ENCODE measurements at places on chromosomes 3 and 15.
A peak's percentile ranks its signal among the peaks of the same experiment; 100 is the strongest.

DNA sequence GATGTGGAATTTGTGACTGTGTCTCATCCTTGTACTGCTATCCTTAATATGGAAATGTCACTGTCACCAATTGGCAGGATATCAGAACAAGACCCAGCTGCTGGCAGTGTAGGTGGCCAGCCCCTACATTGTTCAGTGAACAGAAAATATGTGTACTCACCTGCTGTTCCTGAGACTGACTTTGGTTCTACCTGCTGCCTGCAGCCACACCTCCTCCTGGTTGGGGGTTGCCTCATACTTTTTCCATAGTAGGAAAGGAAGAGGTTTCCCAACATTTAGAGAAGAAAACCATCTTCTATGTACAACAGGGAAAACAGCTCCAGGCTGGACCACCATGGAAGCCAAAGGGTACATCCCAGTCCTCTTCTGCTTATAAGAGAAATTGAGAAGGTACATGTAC lies 35.9 kb downstream of the SLC12A1 start:
- DNase-seq, result no peak

DNA sequence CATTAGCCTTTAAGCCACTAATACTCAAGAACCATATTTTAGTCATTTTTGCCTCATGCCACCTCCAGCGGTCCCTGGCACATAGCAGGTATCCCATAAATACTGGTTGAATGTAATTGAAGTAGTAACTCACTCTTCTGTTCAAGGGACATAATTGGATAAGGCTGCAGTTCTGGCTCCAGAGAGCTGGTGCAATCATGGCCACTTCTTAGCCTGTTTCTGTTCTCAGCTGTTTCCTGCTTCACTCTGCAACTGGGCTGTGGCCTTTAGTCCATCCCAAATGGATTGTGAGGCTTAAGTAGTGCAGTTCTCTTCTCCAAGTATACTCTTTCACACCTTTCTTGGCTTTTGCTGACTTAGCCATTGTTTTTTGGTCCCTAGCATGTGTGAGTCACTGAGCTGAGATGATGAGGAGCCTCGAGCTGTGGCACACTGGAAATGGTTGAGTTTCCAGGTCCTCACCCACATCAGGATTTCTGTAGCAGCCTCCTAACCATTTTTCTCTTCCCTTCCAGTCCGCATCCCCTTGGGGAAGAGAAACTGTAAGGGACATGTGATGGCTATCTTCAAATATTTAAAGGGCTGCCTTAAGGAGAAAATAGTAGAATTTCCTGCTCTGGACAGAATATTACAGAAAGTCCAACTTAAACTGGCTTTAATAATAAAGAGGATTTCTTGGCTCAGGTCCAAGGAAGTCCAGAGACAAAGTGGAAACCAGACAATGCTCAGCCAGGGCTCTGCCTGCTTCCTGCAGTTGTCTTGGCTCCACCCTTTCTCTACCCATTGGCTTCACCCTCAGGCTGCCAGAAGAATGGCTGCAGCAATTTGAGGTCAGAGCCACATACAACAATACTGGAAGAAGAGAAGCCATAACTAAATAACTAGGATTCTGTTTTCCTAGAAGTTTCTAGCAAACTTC lies 305.4 kb upstream of the ROPN1 start:
- no peak for DNase-seq

- no peak for DNase-seq
Observed at GRCh38 chr3:129745253-129745652, 138.8 kb upstream of the PLXND1 start.

DNA sequence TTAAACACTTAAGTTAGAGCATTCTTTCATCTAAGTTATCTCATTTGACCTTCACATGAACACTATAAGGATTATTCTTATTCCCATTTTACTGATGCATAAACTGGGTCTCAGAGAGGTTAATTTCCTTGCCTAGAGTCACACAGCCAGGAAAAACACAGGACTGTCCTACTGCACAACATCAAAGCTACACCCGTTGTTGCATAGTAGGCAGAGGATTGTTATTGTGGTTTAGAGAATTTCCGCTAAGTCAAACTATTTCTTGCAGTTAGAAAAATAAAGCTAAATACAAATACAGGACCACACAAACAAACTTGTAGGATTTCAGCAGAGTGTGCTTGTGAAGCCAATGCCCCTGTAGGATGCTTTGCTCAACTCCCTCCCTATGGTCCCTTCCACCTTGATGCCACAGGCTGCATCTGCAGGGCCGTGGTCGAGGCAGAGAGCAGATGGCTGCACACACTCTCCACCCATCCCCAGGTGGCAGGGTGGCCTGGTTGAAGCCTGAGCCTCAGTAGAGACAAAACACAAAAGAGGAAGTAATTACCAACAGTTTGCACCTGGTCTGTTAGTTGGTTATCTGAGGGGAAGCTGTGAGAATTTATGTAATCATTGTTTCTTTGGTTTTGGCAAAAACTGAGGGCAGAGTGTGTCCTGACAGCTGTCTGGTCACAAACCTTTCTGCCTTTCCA lies 41.1 kb upstream of the SKOR1 start:
- DNase-seq, result peak; percentile 38

- no peak for DNase-seq
Observed at GRCh38 chr3:72368331-72368975, 479.8 kb downstream of the SHQ1 start.

GRCh38 chr15:44397869-44398268 lies 29.6 kb upstream of the CTDSPL2 start:
- no peak for DNase-seq

- no peak for DNase-seq
Observed at GRCh38 chr3:197520311-197521276, 35.2 kb downstream of the BDH1 start.

DNA sequence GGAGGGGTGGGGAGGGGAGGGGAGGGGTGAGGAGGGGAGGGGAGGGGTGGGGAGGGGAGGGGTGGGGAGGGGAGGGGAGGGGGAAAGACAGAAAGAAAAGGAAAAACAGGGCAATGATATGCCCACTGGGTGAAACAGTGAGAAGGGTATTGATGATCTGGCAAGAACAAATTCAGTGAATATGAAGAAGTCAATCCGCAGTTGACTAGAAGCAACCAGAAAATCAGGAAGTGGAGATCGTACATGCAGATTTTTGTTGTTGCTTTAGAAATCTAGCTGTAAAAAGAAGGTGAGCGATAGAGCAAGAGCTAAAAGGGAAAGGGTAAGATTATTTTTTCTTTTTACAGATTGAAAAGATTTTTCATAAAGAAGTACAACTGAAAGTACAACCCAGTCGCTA lies 47.6 kb upstream of the ARF4 start:
- DNase-seq, result no peak

DNA sequence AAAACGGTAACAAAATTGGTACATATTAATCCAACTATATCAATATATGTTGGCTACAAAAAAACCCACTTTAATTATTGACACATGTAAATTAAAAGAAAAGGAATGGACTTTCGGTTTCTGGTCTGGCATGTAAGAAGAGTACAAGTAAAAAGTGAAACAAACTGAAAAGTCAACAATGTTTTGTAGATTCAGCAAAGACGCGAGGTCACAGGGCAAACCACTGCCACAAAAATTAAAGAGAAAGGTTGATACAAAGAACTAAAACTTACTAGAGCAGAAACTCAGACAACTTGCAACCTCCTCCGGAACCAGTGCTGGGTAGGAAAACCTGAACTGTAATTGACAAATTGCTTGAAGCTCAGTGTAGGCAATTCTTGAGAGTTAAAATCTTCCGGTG lies 110.6 kb upstream of the ARPP21 start:
- no peak for DNase-seq

DNA sequence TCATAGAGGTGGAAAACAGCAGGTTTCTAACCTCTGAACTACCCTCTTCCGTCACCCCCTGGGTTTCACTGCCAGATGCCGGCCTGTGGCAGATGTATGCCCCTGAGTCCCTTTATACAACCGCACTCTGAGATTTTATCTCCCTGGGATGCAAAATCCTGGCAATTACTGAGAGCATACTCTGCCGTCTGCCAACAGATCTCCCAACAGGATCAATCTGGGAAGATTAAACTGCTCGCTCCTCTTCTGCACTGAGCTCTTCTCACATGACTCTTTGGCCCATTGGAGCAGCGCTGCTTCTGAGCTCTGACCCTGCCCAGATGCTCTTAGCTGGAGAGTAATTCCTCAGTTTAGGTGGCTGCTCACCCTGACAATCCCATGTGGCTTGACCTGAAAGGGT lies 133.2 kb downstream of the LIPC start:
- DNase-seq, result no peak

GRCh38 chr15:39054128-39054732 lies 489.6 kb upstream of the RASGRP1 start:
- DNase-seq, result no peak

- no peak for DNase-seq
Observed at GRCh38 chr3:136377508-136377907, 127.4 kb downstream of the PCCB start.

GRCh38 chr3:62131620-62132019 lies 241.7 kb downstream of the FEZF2 start:
- no peak for DNase-seq

DNA sequence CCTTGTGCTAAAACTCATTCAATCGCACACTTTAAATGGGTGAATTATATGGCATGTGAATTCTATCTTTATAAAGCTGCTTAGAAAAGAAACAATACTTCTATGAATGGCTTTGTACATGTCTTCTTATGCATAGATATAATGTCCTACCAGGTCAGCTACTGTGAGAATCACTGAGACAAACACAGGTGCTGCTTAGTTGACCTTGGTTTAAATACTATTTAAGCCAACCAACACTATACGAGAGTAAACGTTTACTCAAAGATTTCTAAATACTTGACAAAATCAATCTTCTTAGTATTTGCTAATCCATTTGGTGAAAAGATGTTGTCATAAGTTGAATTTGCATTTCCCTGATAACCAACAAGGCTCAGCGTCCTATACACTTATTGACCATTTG lies 260.3 kb downstream of the ADAMTS17 start:
- no peak for DNase-seq

DNA sequence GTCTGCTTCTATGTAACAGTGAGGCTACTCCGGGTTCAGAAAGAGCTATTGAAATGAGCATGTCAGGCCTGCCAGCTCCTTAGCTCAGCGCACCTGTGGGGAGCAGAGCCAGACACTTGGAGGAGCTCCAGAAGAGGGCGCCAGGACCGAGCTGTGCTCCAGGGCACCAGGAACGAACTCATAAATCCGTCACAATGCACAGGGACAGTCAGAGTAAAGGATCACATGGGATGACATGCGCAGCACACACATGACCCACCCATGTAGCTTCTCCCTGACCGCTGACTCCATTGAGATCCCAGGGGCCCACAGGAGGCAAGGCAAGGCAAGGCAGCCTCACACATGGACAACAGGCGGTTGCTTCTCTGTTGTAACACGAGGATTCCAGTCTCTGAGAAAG lies 26.0 kb upstream of the GNB5 start:
- DNase-seq, result no peak

DNA sequence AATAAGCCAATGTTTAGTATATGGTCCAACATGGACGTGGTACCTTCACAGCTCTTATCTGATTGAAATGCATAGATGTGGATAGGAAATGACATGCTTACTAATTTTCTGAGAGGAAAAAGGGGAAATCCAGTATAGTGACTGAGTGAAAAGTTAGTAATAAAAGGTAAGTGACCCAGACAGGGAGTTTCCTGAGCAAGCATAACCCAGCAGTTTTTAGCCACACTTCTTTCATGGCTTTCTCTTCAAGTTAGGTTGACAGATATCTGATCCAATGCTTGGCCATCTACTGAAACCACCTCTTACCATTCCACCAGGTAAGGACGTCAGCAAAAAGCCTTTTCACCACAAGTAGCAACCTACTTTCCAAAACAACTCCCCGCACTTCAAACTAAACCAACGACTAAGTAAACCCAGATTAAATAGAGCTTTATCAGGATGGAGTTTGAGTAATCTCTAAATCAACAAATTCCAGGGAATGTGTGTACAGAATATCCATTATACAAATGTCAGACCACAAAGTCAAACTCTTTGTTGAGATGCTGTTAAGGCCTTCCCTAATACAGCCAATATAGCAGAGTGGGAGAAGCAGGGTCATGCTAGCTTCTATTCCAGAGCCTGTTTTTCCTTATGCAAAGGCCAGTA lies 329.7 kb downstream of the RORA start:
- peak; percentile 12 for DNase-seq

- DNase-seq, result no peak
Observed at GRCh38 chr3:46926039-46926438, 48.5 kb downstream of the PTH1R start.

DNA sequence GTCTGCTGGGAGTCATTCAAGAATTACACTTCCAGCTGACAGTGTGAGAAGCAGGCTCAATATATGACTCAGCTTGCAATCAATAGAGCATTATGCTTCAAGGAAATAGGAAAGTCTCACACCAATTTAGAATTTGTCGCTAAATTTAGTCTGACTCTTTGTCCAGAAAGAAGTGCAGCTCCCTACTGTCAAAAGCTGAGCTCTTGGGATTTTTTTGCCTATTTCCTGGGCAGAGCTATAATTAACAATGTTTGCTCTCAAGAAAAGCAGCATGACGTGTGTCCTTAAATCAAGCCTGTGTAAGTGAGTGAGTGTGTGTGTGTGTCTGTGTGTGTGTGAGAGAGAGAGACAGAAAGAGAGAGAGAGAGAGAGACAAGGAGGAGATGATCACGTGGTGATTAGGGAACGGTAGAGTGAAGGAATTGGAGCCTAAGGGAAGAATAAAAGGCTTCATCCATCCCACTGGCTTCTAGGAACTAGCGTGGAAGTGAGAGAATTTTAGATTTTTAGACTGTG lies 16.4 kb upstream of the SLC35G2 start:
- no peak for DNase-seq

DNA sequence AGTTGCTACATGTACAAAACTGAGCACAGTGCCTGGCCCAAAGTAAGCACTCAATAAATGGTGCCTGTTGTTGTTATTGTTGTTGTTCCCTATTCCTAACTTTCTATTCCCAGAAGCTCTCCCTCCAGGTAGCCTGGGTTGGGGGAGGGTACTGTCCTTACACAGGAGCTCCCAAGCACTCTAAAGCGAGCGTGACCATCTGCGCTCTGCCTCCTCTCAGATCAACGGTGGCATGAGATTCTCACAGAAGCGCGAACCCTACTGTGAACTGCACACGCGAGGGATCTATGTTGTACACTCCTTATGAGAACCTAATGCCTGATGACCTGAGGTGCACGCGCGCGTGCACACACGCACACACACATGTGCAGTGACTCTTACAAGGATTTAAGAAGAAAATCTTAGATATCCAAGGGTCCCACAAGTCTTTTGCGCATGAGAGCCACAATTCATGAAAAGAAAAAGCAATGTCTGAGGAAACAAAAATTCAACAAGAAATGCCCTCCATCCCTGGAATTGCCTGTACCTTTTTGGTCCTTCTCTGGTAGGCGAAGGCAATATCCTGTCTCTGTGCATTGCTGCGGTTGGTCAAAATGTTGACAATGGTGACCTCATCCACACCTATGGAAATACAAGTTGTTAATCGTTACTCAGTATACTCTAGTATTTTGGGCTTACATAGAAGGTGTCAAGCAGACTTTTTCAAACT lies 33.7 kb downstream of the ANXA2 start:
- no peak for DNase-seq

- no peak for DNase-seq
Observed at GRCh38 chr15:85289677-85290365, 90.6 kb upstream of the AKAP13 start.

- no peak for DNase-seq
Observed at GRCh38 chr3:11810276-11810675, 36.4 kb downstream of the TAMM41 start.

- DNase-seq, result no peak
Observed at GRCh38 chr15:63238171-63238570, 39.2 kb upstream of the APH1B start.
